Karpas-422 (cell line): ENCODE measurements at places on chromosomes 7 and 10. TPM values are rescaled to one million over a fixed set of nuclear protein-coding genes. Genes with fewer than 3 reads are reported as not detected.

Gene ZCCHC24
- 0.60 and 0.61 TPM in 2 replicates for total RNA-seq

Gene CDK1
- total RNA-seq: 54.4 and 129 TPM in 2 replicates

Gene SPDYE1
- total RNA-seq: not detected in 2 replicates

Gene INA
- not detected in 2 replicates for total RNA-seq
